Activated T-cell treated with anti-CD3 and anti-CD28 coated beads, Interleukin-2, amount 50 U/mL, for 48 hours (primary cell): ENCODE measurements at places on chromosomes 13 and 19.

GRCh38 chr19:40523322-40524047, 53.2 kb upstream of the SHKBP1 start:
- DNase-seq = peak; percentile 68

GRCh38 chr19:10694706-10695307, 6.4 kb upstream of the QTRT1 start:
- no peak for DNase-seq

- DNase-seq = no peak
These were observed 825.2 kb downstream of the SLITRK1 start for GRCh38 chr13:83057119-83057518.

GRCh38 chr13:33367926-33368325, 82.4 kb upstream of the STARD13 start:
- no peak for DNase-seq

- DNase-seq = peak; percentile 70
These were observed 2.7 kb upstream of the ZBTB7A start for GRCh38 chr19:4069331-4069959.

DNA sequence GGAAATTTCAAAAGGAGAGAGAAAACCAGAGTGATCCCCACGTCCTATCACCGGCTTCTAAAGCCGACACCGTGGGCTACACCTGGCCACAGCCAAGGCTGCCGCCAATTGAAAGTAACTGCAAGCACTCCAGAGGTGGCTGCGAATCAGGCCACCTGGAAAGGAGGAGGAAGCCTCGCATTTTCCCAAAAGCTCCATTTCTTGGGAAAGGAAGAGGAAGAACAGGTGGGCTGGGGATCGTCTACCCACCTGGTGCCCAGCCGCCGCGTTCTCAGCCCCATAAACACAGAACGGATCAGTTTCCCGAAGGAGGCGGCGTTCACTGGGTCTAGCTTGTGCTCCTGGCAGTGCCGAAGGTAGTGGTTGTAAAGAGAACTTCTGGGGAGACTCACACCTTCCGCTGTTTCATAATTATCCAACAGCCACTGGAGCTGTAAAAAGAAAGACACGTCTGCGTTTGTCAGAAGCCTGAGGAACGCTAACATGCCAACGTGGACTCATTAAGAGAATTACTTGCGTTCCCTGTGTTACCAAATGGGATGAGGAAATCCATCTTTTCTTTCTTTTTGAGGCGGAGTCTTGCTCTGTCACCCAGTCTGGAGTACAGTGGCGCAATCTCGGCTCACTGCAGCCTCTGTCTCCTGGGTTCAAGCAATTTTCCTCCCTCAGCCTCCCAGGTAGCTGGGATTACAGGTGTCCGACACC, 38.1 kb upstream of the RANBP3 start:
- DNase-seq = no peak

DNA sequence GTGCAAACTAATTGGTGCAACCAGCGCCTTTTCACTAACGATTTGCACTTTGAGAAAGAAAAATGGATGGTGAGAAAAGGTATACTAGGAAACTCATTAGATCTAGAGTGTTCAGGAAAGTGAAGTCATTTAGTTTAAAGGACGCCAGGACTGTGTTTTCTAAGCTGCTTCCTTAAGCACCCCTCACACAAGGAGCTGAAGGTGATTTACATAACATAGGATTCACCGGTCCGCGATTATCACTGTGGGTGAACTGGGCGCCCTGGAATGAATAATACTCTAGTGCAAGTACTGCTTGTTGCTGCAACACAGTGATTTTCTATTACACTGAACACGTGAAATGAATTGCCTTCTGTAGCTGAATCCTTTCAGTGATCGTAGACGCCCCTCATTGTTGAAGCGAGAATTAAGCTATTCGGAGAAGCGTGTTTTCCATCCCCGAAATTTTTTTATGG, 2.6 kb upstream of the MAB21L1 start:
- no peak for DNase-seq

DNA sequence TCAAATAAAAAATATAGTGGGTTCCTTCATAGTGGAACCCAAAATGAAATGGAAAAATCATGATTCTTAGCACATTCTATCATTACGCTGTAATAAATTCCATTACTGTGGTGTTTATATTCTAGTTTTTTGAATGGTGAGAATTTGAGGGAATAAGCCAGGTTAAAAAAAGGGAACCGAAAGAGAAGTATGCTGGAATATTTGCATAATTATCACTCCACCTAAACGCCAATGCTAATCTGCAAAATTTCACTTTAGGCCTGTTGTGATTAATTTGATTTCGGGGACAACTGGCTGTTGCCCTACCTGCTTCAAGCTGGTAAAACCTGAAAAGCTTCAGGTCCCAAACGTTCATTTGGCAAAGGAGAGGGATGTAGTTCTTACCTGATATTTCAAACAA, 32.1 kb upstream of the SCEL start:
- no peak for DNase-seq
